ENCODE measurements at places on chromosomes 11 and 22.

DNA sequence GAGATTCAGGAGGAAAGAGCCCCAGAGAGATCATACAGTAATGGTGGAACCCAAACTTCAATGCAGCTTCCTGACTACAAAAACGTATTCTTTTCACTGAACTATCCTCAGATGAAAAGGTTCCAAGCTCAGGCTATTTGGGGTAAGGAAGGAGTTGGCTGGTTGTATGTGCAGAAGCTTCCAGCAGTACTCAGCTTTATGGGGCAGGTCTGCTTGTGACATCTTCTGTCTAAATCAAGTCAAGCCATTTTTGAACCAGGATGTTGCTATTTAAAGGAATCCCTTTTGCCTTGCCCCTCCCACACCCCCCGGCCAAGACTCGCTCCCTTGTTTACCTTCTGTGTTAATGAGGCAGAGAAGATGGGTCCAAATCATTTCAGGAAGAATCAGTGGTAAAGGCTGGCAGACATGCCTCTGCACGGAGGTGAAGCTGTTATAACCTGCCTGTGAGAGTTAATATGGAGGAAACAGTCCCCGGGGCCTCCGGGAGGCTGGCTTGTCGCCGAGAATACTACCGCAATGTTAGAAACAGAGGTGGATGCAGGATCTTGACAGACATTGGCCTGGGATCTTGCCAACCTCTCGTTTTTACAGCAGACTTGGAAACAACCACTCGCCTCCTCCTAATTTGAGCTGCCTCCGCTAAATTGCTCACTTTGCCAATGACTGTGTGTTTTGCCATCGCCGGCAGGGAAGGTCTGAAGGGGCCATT lies 45.4 kb downstream of the TIMP3 start:
- no peak for DNase-seq

DNA sequence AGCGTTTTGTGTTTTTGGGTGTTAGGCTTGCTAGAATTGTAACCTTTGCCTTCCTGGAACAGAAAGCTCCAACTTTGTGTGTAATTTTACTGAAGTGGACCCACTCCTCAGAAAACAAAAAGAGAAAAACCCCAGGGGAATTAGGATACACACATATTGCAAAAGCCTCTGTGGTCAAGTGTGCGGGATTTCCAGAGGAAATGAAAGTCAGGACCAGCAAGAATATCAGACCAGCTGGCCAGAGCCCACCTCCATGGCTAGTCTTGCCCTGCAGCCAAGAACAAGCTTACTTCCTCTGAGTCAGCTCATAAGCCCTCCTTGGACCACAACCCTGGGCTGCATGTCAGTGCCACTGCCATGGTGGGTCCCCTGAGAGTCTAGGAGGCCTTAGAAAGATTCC lies 37.0 kb upstream of the FTH1 start:
- DNase-seq: no peak

DNA sequence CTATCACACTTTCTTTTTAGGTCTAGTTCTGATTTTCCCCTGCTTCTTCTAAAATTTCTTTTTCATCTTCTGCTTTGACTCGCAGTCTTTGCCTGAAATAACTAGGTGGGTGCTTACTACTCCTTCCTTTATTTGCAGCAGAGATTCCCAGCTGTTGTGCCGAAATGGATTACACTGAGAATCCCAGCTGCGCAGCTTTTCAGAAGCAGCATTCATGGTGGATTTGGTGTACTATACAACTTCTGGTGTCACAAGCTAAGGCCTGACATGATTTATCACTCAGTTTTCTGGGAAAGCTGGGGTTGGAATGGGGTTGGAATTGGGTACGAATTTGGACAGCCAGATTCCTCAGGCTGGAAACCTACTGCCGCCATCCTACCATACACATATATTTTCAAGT lies 6.0 kb upstream of the XKR3 start:
- DNase-seq: no peak

- DNase-seq: no peak
These were observed 1432.6 kb upstream of the TENM4 start for GRCh38 chr11:80873310-80873999.

DNA sequence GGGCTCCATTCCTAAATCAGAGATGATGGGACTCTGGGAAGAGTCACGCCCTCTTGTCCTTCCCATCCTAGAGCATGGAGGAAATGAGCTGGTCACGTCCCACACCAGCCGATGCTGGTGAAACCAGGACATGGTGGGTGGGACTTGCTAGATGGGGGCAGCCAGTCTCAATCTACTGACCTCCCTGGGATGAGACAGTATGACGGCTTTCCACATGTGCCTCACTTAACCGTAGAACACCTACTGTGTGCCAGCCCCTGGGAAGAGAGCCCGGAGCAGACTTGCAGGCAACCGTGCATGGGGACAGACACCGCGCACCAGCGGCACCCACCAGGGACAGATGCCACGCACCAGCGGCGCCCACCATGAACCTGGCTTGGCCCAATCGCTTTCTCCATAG lies 3.8 kb downstream of the OSBPL5 start:
- DNase-seq: no peak

DNA sequence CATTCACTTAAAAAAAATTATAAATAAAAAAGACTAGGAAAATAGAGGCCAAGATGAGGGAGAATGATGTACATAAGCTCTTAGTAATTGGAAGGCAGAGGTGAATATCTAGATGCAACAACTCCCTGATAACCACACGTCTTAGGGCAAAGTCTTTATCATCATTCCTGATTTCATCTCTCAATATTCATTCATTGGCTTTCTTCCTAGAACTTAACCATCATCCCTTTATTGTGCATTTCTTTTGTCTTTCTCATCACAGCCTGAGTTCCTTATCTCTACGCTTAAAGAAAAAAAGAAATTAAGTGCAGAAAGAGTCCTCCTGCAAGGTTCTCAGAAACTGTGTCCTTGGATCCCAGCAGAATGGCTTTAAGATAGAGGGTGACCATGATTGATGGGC lies 23.2 kb upstream of the FLI1 start:
- DNase-seq: no peak

- no peak for DNase-seq
These were observed 27.8 kb upstream of the CLNS1A start for GRCh38 chr11:77665240-77665965.

DNA sequence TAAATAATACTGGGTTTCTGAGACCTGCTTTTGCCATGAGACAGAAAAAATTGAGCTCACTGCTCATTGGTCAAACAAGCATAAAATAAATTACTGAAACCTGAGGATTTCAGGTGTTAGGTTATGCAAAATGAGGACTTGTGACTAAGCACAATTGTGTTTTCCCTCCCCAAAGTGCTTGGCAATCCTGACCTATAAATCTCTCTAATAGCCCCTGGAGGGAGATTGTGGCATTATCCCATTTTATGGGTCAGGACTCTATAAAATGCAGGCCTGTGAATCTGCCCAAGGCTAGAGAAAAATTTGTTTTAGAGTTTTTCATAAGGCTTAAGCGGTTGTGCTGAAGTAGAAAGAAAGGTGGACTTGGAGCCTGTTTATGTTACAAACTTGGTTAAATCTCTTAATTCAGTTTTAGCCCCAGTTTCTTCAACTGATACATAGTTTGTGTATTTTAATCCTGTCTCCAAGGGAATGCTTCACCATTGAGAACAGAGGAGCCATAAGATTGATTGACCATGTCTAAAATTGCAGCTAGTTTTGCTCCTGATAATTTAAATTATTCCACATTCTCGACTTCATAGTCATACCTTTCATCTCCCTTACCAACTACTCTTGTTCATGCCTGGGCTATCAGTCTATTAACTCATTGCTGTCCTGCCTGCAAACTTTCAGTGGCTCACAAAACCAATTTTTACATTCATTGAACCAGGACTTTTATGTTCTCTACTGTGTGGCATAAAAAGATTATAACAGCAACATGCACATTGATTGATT lies 63.6 kb upstream of the LRRC4C start:
- DNase-seq: no peak

GRCh38 chr22:41285441-41285819 lies 557 bp downstream of the RANGAP1 start:
- no peak for DNase-seq

DNA sequence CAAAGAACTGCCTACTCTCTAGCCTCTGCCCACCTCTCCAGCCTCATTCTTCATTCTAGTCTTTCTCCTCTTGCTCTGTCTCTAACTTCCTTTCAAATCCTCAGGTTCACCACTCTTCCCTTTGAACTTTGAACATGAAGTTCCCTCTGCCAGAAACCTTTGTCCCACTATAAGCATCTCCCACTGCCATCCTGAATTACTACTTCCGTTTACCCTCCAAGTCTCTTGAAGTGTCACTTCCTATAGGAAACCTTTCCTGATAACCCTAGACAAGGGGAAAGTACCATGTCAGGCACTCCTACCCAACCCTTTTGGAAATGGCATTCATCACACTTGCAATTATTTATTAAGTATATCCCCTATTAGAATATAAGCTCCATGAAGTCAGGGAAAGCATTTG lies 3.1 kb downstream of the RAB30 start:
- no peak for DNase-seq

- DNase-seq: no peak
These were observed at the start of gene ADM for GRCh38 chr11:10304495-10305261. ADM (plus strand) TSS chr11:10305073; CDS start chr11:10305701, 628 bp downstream.

- DNase-seq: no peak
These were observed 1183.6 kb downstream of the BRD1 start for GRCh38 chr22:48644108-48644507.

DNA sequence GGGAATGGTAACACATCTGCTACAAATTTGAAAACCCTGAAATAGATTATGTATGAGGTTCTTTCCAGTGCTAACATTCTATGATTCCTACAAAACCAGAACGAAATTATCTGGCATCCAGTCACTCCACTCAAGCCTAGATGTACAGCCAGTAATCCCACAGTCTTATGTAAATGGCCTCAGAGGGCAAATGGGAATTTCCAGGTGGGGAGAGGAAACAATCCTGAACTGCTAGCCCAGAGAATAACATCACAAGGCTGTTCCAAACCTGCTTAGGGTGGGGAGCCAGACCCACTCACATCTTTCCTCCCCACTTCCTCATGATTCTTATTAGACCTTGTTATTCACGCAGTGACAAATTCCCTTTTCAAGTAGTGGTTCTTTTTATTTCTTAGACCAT lies 3.5 kb downstream of the FIBIN start:
- no peak for DNase-seq

DNA sequence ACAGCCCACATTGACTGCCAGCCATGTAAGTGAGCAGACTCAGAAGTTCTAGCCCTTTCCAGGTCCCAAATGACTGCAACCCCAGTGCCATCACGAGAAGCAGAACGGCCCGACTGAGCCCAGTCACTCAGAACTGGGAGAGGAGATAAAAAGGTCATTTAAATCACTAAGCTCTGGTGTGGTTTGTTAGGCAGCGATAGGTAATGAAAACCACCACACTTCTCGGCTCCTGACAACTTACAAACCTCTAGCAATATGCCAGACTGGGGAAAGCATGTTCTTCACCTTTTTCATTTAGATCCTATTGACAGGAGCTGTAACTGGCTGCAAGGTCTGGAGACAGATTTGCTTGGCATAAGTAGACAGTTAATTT lies 6.7 kb downstream of the SLC15A3 start:
- no peak for DNase-seq

- no peak for DNase-seq
These were observed 31.0 kb downstream of the SIK2 start for GRCh38 chr11:111633248-111633647.

DNA sequence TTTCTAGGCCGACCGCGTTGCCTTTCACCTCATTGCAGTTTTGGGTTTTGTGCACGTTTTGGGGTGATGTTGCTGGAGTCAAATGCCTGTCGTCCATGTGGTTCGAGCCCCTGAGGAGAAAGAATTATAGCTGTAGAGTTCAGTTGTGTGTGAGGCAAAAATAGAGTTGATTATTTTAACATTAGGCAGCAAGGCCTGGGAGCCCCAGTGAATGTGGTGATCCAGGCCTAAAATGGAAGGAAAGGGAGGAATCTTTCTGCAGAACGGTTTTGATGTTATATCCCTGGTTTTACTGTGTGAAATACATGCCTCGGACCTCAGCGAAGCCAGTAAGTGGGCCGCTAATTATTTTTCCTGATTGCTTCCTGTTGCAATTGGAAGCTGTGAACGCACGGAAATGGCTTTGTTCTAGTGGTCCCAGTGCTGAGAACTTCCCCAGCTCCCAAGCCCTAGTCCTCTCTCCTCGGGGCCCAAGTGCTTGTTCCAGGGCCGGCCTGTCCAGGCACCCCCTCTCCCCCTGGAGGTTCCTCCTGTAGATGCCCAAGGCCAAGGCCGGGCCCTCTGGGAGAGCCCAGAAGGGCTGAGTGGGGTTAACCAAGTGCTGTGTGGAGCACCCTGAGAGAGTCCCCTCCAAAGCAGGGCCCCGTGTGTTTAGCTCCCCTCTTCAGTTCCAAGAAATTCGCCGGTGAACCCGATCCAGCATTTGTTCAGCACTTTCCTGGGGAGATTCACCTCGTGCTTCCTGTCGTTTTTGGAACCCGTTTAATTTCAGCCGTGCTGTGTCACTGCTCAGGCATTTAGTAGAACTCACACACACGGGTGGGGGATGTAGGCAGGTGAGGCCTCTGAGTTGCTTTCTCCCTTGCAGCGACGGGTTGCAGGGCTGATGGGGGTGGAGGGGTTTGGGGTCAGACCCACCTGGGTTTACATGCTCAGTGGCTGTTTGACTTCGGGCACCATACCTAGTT lies 2.1 kb downstream of the LRP5 start:
- DNase-seq: no peak

DNA sequence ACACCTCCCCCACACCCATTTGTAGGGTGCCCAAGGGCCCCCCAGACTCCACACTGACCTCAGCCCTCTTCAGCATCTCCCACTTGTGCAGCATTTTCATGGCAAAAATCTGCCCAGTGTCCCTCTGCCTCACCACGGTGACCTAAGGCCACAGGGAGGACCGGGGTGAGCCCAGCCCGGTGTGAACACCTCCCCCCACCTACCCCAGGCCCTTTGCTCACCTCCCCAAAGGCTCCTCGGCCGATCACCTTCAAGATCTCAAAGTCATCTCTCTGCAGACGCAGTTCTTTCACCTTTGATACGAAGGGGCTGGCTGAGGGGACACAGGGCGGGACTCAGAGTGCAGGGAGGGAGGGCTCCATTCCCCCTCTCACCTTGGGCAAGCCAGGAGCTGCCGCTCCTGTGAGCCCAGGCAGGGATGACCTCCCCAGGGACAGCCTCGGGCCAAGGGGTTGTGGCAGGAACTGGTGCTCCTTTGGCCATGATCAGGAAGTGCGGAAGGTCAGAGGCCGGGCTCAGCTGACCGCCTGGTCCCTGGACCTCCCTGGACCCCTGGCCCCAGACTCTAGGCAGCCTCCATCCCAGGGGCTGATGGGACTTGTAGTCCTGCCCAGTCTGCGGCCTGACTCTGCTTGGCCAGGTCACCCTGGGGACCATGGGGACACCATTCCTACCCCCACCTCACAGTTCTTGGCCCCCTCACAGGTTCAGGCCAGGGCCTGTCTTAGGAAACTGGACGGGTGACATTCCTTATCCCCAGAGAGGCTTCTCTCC lies 2.7 kb downstream of the CDC42BPG start:
- no peak for DNase-seq

GRCh38 chr11:72805216-72805615 lies 9.0 kb upstream of the ATG16L2 start:
- no peak for DNase-seq

GRCh38 chr11:64848826-64849597 lies 4.6 kb upstream of the CDC42BPG start:
- DNase-seq: no peak

- no peak for DNase-seq
These were observed 433.2 kb downstream of the TBC1D22A start for GRCh38 chr22:47195484-47196165.

- no peak for DNase-seq
These were observed 127.6 kb downstream of the CNTN5 start for GRCh38 chr11:99148352-99148751.

GRCh38 chr22:45805413-45805812 lies 133.8 kb downstream of the ATXN10 start:
- DNase-seq: no peak
